ENCODE measurements at places on chromosomes 4 and X.

- DNase-seq: no peak
These were observed 25.9 kb downstream of the UNC5C start for GRCh38 chr4:95522682-95523530.

- no peak for DNase-seq
These were observed 29.4 kb downstream of the DTHD1 start for GRCh38 chr4:36310793-36311192.

DNA sequence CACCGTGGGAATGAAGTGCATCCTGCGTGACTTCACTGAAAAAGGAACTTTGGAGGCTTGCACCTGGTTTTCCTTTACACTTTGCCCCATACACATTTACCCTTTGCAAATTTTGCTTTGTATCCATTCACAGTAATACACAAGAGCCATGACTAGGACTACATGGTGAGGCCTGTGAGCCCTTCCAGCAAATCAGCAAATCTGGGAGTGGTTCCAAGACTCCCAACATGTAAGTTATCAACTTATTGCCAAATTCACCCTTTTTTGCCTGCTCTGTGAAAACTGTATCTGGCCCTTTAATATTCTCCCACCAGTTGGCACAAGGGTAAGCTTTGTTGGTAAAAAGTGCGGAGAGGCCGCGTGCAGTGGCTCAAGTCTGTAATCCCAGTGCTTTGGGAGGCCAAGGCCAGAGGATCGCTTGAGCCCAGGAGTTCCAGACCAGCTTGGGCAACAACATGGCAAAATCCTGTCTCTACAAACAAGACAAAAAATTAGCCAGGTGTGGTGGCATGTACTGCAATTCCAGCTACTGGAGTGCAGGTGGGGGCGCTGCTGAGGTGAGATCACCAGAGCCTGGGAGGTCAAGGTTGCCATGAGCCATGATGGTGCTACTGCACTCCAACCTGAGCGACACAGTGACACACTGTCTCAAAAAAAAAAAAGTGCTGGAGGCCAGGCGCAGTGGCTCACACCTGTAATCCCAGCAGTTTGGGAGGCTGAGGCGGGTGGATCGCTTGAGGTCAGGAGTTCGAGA, 5.0 kb downstream of the PRMT9 start:
- DNase-seq: no peak

- DNase-seq: no peak
These were observed 138.9 kb upstream of the INPP4B start for GRCh38 chr4:142984871-142985585.

All from DMS79 (cell line).